GM12864 (cell line): ENCODE measurements at places on chromosomes 4 and X.

- DNase-seq: no peak
These were observed 68.9 kb upstream of the TRAM1L1 start for GRCh38 chr4:117154251-117154650.

GRCh38 chr4:145879598-145879997 lies 59.0 kb downstream of the ZNF827 start:
- no peak for DNase-seq

GRCh38 chr4:26130173-26130572 lies 190.6 kb upstream of the RBPJ start:
- DNase-seq: peak; percentile 91

DNA sequence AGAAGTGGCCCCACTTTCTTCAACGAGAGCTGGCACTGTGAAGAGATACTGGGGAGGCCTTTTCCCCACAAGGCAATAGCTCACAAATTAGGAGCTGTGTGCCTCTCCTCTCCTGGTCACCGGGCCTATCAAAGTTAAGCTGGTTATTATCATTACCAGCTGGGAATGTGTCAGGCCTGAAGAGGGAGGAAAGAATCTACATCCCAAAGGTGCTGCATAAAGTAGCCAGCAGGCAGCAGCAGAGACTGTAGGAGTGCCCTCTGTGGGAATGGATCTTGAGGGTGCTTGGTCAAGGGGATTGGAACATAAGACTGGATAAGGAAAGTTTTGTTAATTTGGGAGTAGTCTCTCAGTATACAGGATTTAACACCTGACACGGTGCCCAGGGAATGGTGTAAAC lies 9.1 kb upstream of the TMPRSS11D start:
- no peak for DNase-seq

DNA sequence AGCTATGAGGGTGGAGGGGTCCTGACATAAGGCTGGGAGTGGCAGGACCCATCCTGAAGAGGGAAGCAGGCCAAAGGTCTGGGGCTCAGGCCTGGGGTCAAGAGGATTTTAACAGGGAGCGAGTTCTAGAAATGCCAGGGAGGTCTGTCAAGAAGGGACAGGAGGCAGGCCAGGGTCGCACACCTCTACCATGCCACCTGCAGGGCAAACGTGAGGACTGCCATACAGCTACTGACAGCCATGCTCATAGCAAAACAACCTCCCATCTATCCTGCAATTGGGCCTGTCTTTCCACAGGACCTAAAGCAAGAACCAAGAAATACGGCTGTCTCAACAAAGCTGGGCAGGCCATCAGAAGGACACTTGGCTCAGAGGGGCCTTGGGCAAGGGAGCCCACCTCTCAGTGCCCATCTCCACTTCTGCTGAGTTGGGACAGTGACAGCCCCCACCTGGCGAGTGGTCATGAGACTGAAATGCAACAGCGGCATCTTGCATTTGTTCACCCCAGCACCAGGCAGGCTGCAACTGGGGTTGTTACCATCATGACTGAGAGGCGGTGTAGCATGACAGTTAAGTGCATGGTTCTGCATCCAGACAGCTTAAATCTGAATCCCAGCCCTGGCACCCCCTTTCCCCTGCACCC lies 92.7 kb downstream of the WFS1 start:
- DNase-seq: no peak

DNA sequence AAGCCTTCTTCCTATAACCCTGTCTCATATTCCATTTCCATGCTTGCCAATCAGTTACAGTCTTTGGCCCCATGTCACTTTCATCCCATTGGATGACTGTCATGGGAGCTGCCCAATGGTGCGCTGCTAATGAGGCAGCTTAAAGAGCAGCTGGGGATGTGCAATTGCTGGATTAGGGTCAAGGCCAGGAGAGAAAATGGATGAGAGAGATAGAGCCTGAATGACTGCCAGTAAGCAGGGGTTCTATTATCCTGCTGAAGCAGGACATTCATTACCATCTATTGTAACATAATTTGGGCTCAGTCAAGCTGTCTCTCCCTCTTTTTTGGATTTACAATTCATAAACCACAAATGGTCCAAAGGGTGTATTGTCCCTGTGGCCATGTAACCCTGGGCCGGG lies 909.0 kb downstream of the CENPC start:
- no peak for DNase-seq

DNA sequence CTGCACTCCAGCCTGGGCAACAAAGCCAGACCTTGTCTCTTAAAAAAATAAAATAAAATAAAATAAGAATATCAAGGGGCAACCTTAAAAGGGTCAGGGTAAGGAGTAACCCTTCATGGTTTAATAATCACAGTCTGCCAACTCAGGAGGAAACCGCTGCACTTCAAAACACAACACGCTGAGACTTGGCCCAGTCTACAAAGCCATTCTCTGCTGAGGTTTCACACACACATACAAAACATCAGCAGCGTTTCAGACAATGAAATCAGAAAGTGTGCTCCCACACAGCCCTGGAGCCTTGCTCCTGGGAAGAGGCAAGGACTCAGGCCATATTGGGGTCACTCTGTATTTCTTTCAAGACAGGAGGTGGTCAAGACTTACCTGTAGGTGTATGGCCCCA lies 18.3 kb downstream of the SCARB2 start:
- DNase-seq: no peak

- DNase-seq: no peak
These were observed 102.7 kb downstream of the TAB3 start for GRCh38 chrX:30786374-30786773.

- DNase-seq: no peak
These were observed 228.4 kb upstream of the PSAPL1 start for GRCh38 chr4:7663075-7663541.

GRCh38 chrX:72366178-72366577 lies 60.5 kb upstream of the CITED1 start:
- no peak for DNase-seq

DNA sequence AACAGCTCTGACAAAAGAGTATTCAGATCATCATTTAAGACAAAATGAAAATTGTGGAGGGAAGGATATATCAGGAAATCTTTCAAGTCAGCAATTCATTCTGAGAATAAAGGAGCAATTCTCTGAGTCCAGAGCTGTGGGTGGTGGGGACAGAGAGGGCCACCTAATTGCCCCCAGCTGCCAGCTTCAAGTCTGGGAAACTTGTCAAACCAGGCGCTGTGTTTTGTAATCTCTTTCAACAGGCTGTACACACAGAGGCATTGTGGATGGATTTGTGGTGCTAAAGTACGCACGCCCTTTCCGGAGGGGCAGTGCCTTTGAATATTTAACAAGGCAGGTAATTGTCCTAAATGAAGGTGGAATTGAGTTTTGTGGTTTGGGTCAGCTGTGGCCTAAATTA lies 591.1 kb upstream of the BOD1L1 start:
- DNase-seq: no peak

DNA sequence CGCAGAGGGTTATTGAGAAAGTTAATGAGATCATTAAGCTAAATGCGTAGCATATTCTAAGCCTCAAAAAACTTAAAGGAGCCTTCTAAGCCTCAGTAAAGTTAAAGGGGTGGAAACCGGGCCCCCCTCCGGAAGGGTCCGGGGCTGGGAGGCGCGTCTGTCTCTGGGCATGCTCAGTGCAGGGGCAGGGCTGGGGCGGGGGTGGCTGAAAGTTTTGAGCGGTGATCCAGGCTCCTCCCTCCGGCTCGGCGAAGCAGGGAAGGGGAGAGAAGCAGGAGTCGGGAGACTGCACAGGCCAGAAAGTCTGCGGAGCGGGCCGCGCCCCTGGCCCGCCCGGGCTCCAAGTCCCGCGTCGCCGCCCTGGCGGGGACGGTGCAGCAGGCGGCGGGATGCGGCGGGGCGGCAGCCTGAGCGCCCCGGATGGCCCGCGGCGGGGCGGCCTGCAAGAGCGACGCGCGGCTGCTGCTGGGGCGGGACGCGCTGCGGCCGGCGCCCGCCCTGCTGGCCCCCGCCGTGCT lies at the start of gene EVC:
Gene EVC, plus strand, starts transcription at position 241 of the 518 bp plus-strand sequence. Its CDS starts 180 bp downstream, at position 421.
- DNase-seq: no peak

DNA sequence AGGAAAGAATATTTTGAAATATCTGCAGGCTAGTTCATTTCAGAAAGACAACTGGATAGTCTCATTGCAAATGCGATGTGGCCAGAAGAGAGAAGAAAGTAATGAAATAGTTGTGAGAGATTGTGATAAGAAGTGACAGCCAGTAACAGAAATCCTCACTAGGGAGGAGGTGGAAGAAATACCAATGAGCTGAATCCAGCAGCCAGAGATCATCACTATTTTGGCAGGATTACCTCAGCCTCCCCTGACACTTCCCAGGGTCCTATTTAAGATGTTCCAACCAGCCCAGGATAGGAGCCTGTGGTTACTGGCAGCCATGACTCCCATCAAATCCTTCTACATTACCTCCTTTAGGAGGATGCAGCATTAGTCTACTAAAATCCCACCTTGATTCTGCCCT lies 76.7 kb upstream of the ARHGAP24 start:
- DNase-seq: no peak

GRCh38 chr4:135900956-135901355 lies 1631.3 kb downstream of the PCDH18 start:
- DNase-seq: no peak

- no peak for DNase-seq
These were observed 162.6 kb downstream of the INPP4B start for GRCh38 chr4:142683503-142683902.

DNA sequence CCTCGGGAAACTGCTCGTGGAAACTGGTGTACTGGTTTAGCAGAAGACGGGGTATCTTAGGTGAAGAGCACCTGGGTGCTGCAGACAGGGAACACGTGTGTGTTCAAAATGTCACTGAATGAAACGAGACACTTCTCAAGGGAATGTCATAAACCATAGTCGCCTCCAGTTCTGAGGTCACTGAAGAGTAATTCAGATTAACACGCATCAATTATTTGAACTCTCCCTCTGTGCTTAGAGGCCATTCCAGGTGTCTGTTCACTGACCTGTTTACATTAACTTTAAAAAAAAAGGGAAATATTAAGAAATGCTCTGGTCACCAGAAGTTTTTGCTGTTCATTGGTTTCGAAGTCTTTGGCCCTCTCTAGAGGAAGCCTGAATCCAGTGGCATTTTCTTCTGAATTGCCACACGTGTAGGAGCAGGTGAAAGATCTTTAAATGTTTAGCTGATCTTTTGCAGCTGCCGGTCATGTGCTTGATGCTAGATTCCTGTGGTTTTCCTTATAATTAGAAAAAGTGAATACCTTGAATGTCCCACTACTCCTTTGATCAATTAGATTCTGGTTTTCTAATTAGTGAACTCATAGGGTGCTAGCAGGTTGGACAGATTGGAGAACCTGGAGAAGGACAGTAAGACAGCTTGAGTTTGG lies 330.5 kb downstream of the ARHGAP10 start:
- DNase-seq: no peak

GRCh38 chr4:3217771-3218170 lies 31.2 kb upstream of the MSANTD1 start:
- DNase-seq: no peak

DNA sequence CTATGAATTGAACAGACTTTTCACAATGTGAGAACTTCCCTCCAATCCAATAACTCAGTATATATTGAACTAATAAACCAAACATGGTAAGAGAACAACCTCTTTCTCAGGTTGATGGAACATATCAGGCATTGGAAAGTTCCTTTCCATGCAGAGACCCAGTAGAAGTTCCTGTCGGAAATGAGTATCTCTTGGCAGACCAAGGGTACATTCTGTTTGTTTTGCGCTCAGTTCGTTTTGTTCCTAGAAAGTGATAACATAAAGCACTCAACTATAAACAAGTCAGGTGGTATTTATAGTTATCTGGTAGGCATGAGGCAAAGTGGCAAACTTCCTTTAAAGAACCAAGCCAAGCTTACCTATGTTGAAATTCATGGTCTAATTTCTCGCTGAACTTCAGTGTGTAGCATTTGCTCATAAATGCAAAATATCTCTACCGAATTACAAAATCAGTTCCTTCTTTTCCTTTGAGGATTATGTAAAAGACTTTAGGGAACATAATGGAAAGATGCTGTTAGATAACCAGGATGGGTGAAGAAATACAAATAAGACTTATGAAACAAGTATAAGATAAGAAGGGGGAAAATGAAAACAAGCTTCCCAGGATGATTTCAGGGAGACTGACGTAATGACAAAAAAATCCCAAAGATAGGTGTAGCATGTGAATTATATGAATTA lies 120.3 kb downstream of the ARHGAP24 start:
- DNase-seq: no peak

DNA sequence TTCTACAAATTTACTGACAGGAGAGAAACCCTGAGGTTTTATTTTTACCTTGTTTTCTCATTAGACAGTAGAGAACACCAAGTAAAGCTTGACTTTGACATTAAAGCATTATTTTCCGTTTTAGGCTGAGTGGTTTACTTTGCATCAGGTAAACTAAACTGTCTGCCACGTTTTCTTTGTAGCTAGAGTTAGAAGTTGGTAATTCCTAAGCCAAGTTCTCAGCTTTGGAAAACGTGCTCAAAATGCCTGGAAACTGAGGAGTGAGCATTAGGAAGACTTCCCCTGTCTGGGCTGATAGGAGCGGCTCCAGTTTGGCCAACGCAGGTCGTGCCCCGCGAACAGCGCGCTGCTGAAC lies 819 bp downstream of the PDLIM3 start:
- DNase-seq: no peak

DNA sequence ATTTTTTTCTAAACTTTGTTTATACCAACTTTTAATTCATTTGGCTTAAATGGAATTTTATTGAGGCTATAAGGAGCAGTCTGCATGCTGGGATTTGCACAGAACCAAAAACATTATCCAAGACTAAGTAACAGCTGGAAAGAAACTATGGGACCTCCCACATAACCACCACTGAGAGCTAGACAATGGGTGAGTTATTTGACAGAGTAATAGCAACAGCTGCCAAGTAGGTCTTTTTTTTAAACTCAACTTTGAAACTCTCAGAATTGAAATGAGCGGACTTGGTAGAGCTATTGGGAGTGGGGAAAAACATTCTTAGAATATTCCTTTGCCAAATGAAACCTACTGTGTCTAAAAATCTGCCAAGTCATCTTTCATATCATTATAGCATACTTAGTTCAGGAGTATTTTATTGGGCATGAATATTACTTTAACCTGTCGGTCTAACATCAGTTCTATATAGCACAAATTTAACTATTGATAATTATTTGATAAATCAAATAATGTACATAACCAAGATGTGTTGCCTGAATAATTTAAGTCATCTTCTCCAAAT lies 1428.0 kb downstream of the PCDH7 start:
- no peak for DNase-seq

GRCh38 chr4:7964890-7965662 lies 25.4 kb upstream of the AFAP1 start:
- DNase-seq: no peak

GRCh38 chr4:1883583-1883982 lies 12.4 kb downstream of the NSD2 start:
- DNase-seq: no peak

GRCh38 chr4:159367781-159368080 lies 264.9 kb downstream of the RAPGEF2 start:
- DNase-seq: no peak

DNA sequence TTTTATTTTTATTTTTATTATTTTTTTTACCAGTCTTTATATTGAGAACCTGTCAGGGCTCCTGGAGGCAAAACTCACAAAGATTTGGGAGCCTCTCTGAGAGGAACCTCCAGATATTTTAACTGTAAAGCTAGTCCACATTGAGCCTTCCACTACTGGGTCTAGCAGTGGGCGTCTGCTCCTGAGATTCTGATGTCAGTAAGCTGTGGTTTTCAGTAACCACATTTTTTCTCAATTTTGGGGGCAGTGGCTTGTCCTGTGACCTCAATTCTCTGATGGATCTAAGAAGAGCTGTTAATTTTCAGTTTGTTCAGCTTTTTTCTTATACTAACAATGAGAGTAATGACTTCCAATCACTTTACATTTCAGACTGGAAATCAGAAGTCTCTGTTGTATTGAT lies 23.6 kb upstream of the GPRASP1 start:
- no peak for DNase-seq
